Activated CD8-positive, alpha-beta memory T cell treated with anti-CD3 and anti-CD28 coated beads for 1 hour (primary cell): ENCODE measurements at places on chromosomes 7 and 10.

- DNase-seq = no peak
Observed at GRCh38 chr10:130499541-130499940, 363.4 kb downstream of the GLRX3 start.

DNA sequence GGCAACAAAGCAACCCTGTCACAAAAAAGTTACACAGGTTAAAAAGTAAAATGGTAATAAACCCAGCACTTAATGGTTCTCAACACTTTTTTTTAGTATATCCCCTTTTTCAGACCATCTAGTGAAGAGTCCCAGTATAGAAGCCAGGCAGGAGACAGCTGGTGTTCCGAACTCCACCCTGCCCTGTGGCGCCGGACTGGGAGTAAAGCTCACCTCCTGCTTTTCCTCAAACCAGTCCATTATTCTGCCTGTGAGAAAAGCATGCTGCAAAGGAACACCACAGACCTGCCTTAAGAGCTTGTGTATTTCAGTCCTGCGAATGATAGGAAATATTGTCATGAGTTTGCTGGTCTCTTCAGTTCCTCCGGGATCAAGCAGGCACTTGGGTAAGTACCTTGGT is 81.0 kb downstream of the EZH2 start:
- no peak for DNase-seq

GRCh38 chr10:34539533-34540315 is 275.4 kb downstream of the PARD3 start:
- no peak for DNase-seq

GRCh38 chr7:133934977-133935330 is 192.2 kb upstream of the LRGUK start:
- no peak for DNase-seq

DNA sequence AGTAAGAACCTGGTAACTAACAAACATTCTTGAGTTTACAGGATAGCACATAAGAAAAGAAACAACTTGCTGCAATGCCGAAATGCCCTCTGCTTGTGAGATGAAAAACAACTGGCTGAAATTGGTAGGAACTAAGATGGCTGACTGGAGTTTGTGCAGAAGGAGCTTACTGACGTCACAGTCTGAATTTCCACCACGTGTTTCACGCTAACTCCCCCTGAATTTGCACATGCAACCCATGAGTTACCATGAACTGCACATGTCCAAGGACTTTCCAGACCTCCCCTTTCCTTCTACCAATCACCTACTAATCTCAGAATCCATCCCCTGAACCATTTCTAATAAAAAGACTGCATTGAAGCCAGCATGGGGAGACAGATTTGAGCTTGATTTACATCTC is 86.3 kb upstream of the KCND2 start:
- DNase-seq = no peak

DNA sequence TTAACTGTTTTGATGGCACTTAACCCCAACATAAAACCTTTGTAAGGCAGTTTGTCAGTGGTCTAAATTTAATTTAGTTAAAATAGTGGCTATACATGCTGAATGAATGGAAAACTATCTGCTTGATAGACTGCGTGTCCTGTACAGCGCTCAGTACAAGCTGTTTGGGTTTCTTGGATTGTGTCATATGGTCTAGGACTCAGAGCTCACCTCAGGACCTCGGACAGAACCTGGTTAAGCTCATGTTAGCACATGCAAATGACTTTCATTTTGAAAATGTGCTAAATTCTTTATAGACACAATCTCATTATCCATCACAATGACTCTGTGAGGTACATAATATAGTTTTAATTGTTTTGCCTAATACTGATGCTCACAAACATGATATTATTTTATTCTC is 55.7 kb upstream of the RELN start:
- DNase-seq = no peak

DNA sequence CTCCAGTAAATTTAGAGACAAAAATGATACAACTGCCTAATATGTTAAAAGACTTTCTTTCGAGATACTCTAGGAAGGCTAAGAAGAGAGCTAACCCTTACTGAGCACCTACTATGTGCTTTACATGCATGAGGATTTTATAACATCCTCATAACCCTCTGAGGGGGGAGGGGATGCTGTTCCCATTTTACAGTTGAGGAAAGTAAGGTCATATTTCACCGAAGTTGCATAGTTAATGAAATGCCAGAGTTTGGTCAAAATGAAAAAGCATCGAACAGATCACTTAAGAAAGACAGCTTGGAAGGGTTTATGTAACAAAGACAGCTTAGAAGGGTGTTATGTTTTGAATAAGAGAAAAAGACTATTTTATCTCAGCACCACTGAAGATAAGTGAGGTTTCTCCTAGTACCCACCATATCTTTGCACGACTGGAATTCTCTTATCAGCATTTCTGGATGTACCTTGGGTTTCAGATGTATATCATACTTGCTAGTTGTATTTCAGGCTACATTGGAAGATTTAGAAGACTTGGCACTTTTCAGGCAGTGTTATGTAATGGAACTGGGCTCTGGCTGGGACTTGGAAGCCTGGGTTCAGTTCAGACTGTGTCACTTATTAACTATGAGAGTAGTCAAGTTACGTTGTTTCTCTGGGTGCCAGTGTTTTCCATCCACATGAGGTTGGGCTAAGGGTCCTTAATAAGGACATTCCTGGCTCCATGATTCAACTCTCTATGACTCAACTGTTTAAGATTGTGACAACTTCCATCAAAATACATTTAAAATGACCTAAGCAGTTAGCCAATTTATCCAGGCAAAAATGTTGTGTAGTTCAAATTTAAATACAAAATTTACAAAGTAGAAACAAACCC is 6.0 kb downstream of the RHOBTB1 start:
- no peak for DNase-seq

DNA sequence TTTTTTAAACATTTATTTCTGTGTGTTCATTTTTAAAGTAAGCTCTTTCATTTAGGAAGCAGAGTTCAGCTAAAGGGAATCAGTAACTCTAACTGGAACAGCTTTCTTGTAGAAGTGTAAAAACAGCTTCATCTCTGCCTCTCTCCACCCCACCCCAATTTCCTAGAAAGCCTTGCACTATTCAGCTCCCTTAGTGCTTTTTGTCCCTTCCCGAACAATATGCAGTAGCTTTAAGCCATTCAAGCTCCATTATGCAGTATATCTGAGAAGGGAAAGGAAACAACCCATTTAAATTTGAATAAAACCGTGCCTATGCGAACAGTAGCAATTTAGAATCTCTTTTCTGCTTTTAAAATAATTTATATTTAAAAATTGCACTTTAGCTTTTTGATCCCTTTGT is 134.5 kb downstream of the TRIL start:
- no peak for DNase-seq

DNA sequence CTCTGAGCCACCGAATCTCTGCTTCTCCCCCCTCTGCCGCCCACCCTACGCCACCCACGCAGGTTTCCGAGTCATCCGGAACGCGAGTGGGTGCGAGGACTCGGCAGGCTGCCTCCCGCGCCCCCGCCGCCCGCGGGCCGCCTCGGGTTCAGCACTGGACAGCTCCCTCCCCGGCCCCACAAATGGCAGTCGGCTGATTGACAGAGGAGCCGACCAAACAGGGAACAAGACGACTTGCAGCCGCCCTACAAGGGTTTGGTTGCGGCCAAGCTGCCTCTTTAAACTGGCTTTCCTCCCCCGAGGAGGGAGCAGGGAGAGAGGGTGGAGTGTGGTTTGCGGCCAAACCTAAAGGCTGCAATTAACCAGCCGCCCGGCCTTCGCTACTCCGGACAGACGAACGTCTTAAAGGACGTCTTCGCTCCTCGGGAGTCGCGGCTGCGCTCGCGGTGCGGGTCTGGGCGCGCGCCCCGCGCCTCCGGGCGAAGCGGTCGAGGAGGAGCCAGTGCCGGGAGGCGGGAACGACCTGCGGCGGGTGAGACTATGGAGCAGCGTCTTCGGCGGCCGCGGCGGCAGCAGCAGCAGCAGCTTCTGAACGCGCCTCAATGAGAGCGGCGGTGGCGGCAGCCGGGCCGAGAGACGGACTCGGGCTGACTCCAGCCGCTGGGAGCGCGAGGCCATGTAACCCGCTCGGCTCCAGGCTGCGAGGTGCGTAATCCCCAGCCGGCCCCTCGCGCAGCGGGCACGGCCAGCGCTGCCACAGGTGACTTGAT is at the start of gene GPR158:
TSS of gene GPR158 (plus strand) at position 541 of the 770 bp plus-strand sequence. CDS start 420 bp downstream, outside the sequence.
- DNase-seq = no peak

DNA sequence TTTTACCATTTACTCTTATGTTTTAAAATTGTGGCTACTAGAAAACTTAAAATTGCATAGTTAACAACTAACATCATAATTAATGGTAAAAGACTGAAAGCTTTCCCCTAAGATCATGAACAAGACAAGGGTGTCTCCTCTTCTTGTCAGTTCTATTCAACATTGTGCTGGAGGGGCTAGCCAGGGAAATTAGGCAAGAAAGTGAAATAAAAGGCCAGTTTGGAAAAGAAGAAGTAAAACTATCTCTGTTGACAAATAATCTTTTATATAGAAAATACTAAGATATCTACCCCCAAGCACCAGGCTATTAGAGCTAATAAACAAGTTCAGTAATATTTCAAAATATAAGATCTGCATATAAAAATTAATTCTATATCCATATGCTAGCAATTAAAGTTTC is 46.9 kb upstream of the MXI1 start:
- no peak for DNase-seq

DNA sequence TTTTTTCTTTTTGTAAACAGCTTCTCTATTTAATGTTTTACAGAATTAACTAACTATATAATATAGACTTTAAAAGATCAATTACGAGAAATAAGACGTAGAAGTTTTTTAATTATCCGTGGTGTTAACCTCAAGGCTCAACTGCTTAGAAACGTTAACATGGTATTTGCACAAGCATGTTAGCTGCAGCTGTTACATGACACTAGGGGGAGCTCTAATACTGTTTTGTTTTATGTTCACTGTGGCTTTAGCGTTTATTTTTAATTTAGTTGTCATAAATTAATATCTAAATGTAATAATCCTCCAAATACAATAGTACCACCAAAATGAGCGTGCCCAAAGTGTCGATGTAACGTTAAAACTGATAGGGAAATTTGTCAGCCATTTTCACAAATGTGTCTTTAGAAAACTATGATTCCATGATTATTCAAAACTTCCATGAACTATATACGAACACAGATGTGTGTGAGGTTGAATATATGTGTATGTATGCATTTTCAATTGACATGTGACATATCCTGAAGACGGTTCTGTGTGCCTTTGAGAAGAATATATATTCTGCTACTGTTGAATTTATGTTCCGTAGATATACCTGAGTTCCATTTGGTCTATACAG is 828.8 kb upstream of the MBL2 start:
- DNase-seq = no peak

GRCh38 chr10:29862923-29863614 is 196.3 kb downstream of the JCAD start:
- no peak for DNase-seq

DNA sequence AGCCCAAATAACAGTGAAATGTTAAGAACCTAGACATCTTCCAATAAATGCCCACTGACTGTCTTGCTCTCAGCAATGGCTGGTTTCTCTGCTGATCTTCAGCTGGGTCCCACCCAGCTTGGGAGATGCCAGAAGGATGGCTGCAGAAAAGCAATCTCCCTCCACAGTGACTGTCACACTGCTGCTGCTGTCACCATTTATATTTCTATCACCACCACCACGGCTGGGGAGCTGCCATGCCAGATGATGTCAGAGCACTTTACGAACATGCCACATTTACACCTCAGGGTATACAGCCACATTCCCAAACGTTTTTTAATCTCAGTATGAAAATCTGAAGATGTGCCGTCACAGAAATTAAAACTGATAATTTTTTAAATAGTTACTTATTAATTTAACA is 29.8 kb upstream of the FRMD4A start:
- DNase-seq = no peak

DNA sequence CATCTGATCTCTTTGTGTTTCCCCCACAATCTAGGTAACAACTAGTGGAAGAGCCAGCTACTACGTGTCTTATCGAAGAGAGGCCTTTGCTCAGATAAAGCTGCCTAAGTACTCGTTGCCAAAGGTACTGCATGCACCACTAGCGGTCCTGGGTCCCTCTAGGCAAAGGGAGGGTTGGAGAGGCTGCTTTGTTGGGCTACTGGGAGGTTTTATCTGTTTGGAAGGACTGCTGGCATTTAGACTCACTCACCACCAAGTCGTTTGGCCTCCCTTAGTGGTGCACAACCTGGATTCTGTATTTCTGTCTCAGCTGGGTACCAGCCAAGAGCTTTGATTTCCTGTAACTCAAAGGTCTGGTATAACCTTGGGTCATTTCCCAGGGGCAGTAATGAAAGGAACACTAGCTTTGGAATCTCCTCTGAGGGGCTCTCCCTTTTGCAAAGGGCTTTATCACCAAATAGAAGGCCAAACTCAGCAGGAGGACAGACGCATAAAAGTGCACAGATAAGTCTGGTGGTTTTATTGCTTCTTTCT is 498.3 kb downstream of the SORCS3 start:
- DNase-seq = no peak

GRCh38 chr10:8758029-8758428 is 703.5 kb downstream of the GATA3 start:
- no peak for DNase-seq

GRCh38 chr10:132248455-132249225 is 59.1 kb downstream of the STK32C start:
- no peak for DNase-seq

GRCh38 chr10:6535156-6535764 is 44.8 kb downstream of the PRKCQ start:
- no peak for DNase-seq

- no peak for DNase-seq
Observed at GRCh38 chr10:42754155-42755027, 28.2 kb upstream of the BMS1 start.

GRCh38 chr10:71837098-71837827 is 13.8 kb downstream of the PSAP start:
- DNase-seq = no peak

DNA sequence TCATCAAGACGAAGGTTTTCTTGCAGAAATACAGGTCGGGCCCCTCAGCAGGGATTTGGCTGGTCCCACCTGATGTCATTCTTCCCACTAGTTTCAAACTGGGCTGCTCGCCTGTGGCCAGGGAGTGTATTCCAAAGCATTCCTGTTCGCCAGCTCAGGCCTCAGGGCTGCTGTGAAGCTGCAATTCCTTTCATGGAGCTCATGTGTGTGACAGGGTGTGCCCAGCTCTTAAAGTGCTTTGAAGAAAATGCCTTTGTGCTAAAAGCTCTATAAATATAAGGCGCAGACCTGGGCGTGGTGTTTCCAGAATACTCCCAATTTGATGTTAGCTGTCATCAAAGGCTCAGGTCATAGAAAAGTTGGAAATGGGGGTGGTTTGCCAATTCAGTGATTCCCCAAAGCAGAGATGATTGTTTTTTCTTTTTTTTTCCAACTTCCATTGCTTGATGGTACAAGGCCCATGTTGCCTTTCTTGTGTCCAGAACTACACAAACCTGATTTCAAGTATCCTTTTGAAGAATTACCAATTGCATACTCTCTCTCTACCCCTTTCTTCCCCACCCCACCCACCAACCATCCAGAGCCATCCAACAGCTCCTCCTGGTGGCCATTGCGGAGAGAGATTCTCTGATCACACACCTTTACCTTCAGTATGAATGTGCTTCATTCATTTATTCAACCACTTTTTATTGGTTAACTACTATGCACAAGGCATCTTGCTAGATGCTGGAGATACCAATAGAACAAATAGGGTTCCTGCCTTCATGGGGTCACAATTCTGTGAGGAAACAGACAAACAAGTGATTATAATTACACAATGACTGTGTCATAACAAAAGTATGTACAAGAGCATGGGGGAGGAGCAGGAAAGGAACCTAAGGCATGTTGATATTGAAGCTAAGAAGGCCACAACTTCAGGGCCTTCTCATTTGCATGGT is 297.3 kb upstream of the LYZL1 start:
- DNase-seq = no peak

GRCh38 chr7:1768832-1769231 is 98.8 kb downstream of the ELFN1 start:
- DNase-seq = no peak

GRCh38 chr7:7834761-7835160 is 116.4 kb upstream of the RPA3 start:
- no peak for DNase-seq
